ENCODE measurements at places on chromosomes 11 and 22.

- no peak for DNase-seq
Observed at GRCh38 chr11:85742873-85743275, 56.9 kb upstream of the CCDC89 start.

- DNase-seq, result no peak
Observed at GRCh38 chr11:94907226-94907625, 66.1 kb downstream of the CWC15 start.

GRCh38 chr11:86120807-86121206, 51.9 kb upstream of the PICALM start:
- no peak for DNase-seq

DNA sequence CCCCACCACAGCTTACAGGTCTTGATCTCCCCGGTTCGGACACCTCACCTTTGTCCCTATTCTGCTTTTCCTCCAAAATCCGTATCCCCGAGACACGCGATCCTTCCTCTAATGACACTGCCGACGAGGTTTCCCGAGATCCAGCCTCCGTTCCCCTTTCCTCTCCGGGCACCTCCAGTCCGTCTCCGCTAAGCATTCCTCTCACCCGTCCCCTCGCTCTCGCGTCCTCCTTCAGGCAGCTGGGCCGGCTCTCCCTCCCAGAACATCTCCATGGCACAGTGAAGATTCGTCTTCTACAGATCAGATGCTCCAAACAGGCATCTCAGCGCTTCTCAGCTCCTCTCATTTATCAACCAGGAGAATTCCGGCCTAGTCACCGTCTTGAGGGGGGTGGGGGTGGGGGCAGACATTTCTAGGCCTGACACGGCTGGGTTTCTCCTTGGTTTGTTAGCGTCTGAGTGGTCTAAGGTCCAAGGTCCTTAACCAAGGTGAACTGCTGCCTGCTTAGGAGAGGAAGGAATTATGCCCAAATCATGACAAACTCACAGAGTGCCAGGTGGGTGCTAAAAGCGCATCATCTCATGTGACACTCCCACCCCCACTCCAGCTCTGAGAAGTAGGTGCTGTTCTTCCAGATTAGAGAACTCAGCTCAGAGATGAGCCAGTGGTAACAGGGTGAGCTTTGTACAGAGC, at the start of gene SPTBN2:
Gene SPTBN2, minus strand, starts transcription at position 524 of the 693 bp plus-strand sequence. CDS start 7,976 bp downstream, outside the sequence.
- no peak for DNase-seq

- DNase-seq, result no peak
Observed at GRCh38 chr11:73019449-73019848, 122.7 kb downstream of the FCHSD2 start.

DNA sequence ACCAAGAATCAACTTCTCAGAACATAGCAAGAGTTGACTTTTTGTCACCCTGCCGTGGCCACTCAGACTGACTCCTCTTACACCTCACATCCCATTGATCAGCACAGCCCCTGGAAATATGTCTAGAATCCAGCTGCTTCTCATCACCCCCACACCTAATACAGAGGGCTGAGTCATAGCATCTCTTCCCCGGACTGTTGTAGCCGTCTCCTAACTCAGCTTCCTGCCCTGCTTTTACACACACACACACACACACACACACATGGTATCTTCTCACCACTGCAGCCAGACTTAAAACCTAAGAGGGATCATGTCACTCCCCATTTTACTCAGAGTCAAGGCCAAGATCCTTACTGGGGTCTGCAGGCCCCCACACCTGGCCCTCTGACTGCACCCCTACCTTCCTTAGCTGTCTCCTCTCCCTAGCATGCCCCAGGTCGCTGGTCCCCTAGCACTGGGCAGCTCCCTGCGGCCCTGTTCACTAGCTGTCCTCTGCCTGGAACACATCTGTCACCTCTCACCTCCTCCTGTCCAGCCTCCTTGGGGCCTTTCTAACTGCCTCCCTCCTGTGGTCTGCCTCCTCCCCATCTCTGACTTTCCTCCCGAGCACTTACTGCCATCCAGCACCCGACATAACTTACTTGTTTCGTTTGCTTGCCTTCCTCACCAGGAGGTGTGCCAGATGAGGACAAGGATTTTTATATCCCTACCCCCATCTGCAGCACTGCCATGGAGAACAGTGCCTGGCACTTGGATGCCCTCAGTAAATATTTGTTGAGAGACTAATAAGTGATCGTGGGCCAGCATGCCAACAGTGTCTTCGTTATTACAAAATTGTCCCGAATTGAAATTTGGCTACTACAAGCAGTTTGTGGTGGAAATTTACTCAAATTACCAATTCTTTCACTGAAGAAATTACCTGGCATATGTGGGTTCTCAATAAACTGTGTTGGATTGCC, 61.9 kb downstream of the BMAL1 start:
- no peak for DNase-seq

DNA sequence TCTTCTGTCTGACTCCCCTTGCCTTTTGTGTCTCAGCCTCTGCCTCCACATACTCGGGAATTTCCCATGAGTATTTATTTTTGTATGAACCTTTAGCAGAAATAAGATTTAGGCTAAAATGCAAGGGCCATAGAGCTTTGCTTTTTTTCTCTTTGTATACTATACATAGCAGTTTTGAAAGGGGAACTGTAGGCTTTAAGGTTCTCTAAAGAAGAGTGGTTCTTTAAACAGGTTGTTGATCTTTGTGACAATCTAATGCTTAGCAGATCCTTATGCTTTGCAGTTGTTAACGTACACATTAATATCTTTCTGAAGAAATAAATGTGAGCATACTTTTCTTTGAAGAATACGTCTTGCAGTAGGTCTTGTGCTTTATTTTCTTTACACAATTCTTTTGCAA, 35.0 kb downstream of the TBCEL start:
- DNase-seq, result no peak

- no peak for DNase-seq
Observed at GRCh38 chr11:86900162-86900561, 55.0 kb downstream of the FZD4 start.

- no peak for DNase-seq
Observed at GRCh38 chr11:121326230-121326629, 33.7 kb downstream of the SC5D start.

GRCh38 chr11:20529757-20530156, 69.7 kb upstream of the SLC6A5 start:
- DNase-seq, result no peak

- no peak for DNase-seq
Observed at GRCh38 chr11:1691878-1692707, 4.9 kb upstream of the KRTAP5-6 start.

DNA sequence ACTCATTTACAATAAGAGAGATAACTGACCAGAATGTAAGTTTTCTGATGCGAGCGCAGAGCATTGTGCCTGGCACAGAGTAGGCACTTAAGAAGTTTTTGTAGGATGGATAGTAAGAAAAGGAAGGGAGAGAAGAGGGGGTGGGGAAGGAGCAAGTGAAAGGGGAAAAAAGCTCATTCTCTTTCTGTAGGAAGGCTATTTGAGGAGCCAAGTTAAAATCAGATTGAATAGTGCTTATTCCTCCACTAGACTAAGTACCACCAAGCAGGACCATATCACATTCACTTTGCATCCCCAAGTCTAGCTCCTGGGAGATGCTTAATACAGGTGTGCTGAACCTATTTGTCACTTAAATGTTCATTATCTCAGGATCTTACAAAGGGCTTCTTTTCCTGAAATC, 14.1 kb upstream of the CRKL start:
- DNase-seq, result no peak

- no peak for DNase-seq
Observed at GRCh38 chr11:18526130-18526520, 617 bp downstream of the TSG101 start.

DNA sequence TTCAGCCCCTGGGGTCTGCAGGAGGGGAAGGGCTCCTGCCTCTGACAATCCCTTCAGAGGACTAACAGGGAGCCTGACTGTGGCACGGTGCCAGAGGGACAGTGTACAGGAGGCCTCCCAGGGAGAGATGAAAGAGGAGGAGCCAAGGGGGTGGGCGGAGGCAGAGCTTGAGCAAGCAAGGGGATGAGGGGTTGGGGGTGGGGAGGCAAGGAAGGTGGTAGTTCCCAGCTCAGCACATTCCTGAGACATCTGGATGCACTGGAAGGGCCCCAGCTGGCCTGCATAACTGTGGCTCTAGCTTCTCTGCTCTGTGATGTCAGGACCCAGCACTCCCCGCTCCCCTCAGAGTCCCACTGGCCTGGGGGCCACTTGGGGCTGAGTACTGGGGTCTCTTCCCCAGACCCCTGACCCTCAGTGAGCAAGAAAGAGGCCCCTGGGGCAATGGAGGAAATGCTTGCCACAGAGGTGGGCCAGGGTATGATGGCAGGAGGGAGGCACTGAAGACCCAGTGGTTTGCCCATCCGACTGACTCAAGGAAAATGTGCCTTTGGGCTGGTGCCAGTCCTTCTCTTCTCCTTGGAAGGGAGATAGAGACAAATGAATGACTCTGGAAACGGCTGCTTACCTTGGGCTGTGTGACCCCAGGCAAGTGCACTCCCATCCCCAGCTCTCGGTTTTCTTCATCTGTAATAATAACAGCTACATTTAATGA, 13.3 kb downstream of the CREB3L1 start:
- no peak for DNase-seq

DNA sequence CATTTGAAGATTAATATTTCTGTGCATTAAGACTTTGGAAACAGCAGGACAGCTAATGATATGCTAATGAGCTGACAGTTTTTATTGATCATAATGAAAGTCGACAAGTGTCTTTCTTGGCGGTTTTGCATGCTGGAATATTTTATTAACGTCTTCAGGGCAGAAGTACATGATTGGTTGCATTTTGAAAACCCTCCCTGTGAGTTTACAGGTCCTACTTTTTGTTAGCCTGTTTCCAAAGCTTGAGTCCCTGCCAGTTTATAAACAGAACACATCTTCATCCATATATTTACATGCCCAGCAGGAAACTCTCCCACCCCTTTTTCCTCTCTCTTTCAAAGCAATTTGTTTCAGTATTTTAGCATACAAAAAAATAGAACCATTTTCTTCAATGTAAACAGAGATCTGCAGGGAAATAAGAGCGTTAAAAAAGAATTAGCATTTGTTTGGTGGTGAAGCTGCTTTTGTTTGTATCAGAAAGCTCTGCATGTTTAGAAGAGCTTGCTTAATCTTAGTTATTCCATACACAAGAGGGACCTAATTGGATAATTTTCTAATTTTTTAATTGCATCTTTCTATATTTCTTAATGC, 243.6 kb downstream of the NELL1 start:
- no peak for DNase-seq

GRCh38 chr22:29003975-29004646, 57.5 kb downstream of the C22orf31 start:
- no peak for DNase-seq

- no peak for DNase-seq
Observed at GRCh38 chr11:134665188-134665535, 253.1 kb upstream of the B3GAT1 start.

DNA sequence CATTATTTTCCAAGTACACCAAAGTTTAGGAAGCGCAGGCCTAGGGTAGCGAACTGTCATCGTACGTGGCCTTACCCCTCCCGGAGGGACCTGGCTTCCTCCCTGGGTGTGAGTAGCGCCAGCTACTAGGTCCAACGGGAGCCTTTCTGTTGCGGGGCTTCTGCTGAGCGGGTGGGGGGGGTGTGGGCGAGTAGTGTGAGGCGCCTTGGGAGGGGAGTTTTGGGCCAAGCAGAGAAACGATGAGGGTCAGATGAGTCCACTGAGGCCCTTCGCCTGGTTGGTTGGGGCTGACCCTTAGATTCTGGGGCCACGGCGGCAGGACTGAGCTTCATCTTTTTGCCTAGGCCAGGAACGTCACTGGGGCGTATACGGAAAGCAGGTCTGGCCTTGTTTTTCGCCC, 868 bp downstream of the TEF start:
- DNase-seq, result no peak

DNA sequence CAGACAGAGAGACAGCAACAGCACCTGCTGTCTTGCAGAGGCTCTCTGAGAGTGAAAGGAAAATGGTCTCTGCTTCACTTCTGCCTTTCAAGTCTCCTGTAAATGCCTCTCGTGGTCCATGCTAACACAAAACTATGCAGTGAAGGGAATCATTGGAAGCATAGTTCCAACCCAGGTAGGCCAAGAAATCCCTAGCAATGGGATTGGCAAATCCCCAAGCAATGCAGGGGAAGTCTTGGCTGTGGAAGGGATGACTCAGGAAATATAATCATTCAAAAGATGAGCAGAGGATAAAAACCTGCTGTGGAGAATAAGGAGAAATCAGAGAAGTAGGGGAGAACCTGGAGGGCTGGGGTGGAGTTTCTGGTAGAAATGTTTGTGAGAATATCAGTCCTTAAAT, 216.1 kb upstream of the ZBED5 start:
- no peak for DNase-seq

DNA sequence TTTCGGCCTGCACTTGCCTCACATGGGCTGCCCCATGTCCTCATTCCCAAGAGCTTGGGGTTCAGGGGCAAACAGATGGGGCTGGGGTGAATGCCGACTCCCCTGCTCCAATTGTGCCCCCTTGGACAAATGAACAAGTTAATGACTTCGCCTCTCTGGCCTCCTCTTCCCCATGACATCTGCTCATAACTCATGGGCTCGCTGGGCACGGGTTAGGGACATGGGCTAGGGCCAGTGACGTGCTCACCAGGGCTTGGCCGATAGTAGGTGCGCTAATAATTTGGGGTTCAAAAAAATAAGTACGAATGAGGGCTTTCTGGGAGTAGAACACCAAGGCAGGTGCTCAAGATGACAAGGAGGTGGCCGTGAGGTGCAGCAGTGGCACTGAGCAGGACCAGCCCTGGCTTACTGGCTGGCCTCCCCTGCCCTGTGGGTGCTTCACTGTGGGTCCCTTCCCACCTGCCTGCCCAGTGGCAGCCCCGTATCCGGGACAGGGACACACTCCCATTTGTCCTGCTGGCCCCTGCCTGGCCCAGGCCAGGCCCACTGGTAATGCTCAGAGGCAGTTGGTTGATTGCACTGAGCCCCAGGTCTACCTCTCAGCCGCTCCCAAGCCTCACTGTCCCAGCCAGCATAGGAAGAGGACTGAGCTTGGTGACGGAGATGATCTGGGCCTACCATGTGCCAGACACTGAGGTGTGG, 12.3 kb downstream of the CBX6 start:
- DNase-seq, result no peak

GRCh38 chr11:130189492-130190210, 30.1 kb downstream of the ST14 start:
- no peak for DNase-seq

DNA sequence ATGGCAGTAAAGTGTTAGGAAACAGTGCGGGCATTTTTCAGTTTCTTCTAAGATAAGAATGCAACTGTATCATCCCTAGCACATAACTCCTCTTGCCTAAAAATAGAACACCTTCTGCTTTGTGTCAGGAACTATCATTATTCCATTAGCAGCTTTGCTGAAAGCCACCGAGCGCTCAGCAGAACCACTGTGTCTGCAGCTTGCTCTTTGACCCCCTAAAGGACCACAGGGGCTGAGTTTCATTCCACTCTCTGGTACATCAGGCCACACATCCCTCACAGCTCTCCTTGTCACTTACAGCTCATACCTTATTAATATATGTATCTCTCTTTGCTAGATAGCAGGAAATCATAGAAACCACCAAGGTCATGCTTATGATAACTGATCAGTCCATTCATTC, 360.2 kb downstream of the KCNA4 start:
- no peak for DNase-seq

DNA sequence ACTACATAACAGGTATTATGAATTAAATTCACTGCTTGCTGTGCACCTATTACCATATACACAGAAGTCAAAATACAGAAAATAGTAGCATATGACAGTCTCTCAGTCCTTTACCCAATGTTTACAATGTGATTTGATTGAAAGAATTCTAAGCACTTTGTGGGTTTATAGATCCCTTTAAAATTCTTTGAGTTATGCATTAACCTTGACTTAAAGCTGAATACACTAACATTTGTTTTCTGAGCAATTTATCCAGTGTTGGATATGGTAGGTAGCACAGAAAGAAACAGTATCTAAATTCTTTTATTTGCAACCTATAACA, 230.8 kb upstream of the DDI1 start:
- DNase-seq, result no peak

All from esophagus squamous epithelium (tissue), 5 donors.